ENCODE measurements at places on chromosomes 7 and 10. TPM values are rescaled to one million over a fixed set of nuclear protein-coding genes. Genes with fewer than 3 reads are reported as not detected.

Gene GPR85
- 2.6 TPM for total RNA-seq

Gene EBF3
- total RNA-seq: not detected

Gene SCRN1
- total RNA-seq: 104 TPM

Gene SFRP5
- total RNA-seq: not detected

Gene EBLN1
- total RNA-seq: not detected

Gene CALHM1
- total RNA-seq: not detected

Gene ZNF239
- total RNA-seq: 7.1 TPM

Gene CLDN4
- 0.89 TPM for total RNA-seq

Data from smooth muscle cell of the umbilical artery (primary cell).